Fibroblast of skin of right biceps (primary cell): ENCODE measurements at places on chromosomes 11 and 22.

DNA sequence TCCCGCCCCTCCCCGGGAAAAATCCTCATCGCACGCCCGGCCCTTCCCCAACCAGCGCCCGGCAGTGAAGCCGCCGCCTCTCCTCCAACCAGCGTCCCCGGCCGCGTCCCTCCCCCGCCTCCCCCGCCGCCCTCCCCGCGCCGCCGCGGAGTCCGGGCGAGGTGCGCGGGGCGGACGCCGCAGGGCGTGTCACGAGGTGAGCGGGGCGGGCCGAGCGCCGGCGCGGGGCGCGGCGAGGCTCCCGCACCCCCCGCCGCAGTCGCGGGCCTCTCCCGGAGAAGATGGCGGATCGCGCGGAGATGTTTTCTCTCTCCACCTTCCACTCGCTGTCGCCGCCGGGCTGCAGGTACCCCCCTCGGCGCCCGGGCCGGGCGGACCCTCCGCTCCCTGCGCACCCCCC, at the start of gene MAPK8IP2:
Gene MAPK8IP2 (plus strand): TSS at position 256 of the 400 bp plus-strand sequence. CDS start 26 bp downstream, at position 282.
- DNase-seq = no peak

GRCh38 chr11:9170450-9170849, 79.1 kb upstream of the SCUBE2 start:
- peak; percentile 37 for DNase-seq

DNA sequence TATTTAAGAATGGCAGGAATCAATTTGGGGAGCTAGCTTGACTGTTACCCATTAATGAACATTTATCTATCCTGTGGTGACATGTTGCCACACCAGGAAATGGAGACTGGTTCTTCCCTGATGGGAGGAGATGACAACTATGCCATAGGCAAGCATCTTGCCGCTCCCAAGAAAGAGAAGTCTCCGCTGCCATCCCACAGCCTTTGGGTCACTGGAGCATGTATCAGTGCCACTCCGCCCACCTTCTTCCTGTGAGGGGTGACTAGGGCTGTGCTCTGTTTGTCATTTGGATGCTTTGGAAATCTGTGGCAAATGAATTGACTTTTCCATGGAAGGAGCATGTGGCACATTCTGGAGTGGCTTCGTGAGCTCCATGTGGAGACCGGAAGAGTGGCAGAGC, 6.5 kb downstream of the STIP1 start:
- no peak for DNase-seq

DNA sequence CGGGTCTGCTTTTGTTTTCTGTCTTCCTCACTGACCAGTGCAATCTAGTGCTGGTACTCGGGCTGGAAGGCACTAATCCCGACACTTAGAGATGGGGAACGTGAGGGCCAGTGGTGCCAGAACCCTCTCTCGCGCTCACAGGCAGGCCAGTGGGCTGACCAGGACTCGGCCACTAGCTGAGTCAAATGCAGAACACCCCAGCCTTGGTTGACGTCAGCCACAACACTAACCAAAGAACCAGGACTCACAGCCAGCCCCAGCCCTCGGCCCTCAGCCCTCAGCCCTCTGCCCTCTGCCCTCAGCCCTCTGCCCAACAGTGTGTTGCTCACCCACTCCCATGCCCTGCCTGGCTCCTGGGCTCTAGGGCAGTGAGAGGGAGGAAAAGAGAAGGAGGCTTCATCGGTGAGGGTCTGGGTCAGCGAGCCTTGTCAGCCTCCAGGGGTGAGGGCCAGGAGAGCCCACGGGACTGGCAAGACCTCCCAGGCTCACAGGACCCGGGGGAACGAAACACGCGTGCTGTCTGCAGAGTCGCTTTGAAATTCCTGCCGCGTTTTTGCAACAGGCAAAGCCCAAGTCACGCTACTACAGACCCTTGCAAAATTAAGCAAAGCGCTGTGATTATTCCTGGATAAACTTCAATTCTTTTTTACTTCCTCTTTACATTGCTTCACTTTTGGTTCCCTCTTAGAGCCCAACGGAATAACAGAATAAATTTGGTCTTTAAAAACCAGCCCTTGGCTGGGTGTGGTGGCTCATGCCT, 27.5 kb downstream of the KIAA0930 start:
- no peak for DNase-seq

DNA sequence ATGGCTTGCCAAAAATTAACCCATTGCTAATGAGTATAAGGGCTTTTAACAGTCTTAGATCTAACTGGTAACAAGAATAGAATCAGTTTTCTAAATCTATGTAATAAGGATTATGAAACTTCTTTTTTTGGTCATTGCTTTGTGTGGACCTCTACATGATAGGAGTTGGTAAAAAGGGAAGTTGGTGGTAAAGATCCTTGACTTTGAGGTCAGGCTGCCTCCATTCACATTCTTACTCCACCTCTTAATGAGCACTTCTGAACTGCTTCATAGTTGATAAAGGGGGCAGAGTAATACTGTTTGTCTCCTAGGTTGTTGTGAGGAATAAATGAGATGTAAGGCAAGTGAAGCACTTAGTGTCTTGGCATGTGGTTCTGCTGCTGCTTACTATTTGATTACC, 10.6 kb downstream of the EIF3M start:
- no peak for DNase-seq

- no peak for DNase-seq
These were observed 88.7 kb upstream of the MS4A8 start for GRCh38 chr11:60610702-60611101.

DNA sequence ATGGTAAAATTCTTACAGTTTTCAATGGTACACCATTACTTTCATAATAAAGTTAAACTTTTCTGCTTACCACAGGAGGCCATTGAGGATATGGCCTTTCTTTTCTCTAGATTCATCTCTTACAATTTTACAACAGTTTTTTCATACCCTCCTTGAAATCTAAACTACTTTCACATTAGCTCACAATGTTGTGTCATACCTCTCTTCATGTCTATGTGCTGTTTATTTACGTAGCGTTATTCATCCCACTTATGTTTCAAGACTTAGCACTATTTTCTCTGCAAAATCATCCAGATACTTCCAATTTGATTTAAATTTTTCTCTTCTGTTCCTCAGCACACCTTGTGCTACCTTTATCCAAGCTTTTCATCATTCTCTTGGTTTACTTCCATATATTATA, 123.3 kb downstream of the METTL15 start:
- peak; percentile 18 for DNase-seq

DNA sequence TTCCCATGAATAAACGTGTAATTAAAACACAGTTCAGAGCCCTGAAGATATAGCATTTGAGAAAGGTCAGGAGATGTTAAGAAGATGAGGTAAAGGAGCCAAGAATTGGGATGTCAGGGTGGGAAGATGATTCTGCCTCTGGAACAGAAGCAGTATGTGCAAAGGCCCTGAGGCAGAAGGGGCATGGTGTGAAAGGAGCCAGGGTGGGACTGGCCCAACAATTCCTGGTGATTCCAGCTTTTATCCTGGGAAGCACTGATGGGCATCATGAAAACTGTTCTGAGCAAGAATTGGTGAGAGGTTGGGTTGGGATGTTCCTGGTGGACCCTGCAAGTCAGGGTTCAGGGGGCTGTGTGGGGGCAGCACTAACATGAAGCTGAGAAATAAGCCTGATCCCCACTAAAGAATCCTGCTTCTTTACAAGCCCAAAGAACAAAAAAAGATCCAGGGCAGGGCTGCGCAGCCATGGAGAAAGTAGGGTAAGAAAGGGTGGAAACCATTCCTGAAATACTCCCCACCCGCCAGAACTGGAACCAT, 2.5 kb upstream of the FXYD6 start:
- no peak for DNase-seq

GRCh38 chr11:75767228-75767572, 1.4 kb upstream of the DGAT2 start:
- no peak for DNase-seq

- DNase-seq = peak; percentile 67
These were observed 851.1 kb upstream of the RAG2 start for GRCh38 chr11:37449146-37449545.
